ENCODE measurements at places on chromosomes 1 and 21.

DNA sequence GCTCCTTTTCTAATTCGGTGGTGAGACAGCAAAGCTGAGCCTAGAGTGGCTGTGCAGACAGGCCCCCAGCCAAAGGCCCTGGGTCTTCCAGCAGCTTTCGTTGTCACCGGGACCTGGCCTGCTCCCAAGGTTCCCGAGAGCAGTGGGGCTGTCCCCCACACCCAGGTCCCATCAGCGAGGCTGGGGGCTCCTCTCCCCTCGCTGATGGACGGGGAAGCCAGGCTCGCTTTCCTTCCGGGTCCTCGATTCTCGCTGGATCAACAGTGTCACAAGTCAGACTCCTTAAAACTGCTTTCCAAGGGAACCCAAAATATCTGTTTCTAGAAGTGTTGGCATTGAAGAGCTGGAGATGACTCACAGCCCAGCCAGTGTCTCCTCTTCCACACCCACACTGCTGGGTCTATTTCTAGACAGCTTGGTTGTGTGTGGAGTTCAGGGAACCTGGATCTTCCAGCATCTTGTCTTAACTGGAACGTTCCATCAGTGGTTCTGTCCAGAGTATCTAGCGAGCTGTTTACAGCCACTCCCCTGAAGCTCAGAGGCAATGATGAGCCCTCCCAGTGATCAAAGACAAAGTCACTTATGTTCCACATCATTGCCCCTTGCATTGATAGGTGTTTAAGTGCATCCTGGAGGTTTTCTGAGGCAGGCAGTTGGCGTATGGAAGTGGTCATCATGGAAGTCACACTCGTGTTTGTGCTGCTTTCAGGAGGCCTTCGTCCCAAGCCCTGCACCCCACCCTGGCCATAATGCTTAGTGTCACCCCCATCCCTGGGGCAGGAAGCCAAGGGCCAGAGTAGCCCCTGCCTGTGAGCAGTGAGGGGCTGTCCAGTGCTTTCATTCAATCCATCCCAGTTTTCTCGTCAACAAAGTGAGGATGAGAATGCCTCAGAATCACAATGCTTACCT is 35.2 kb downstream of the RRP1 start:
- DNase-seq: no peak

DNA sequence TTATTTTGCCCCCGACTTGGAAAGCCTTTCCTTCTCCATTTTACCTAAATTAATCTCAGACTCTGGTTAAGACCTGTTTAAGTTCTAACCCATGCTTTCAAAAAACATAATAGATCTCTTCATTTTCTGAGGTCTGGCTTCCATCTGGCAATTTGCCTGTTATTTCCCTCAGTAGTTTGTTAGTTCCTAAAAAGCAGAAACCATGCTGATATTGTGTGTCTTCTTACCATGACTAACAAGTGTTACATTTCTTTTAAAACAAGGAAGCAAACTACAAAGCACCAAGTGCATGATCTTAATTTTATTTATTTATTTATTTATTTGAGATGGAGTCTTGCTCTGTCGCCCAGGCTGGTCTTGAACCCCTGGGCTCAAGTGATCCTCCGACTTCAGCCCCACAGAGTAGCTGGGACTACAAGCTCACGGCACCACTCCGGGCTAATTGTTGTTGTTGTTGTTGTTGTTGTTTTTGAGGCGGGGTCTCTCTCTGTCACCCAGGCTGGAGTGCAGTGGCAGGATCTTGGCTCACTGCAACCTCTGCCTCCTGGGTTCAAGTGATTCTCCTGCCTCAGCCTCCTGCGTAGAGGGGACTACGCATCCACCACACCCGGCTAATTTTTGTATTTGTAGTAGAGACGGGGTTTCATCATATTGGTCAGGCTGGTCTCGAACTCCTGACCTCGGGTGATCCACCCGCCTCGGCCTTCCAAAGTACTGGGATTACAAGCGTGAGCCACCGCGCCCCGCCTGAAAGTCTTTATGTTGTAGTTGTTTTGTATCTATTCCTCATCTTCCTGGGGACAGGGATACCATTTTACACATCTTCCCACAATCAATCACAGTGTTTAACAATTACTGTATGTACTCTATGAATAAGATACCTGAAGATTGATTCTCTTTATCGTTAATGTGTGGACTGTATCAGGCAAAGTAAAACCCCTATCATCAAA is 1.3 kb upstream of the PATJ start:
- no peak for DNase-seq

DNA sequence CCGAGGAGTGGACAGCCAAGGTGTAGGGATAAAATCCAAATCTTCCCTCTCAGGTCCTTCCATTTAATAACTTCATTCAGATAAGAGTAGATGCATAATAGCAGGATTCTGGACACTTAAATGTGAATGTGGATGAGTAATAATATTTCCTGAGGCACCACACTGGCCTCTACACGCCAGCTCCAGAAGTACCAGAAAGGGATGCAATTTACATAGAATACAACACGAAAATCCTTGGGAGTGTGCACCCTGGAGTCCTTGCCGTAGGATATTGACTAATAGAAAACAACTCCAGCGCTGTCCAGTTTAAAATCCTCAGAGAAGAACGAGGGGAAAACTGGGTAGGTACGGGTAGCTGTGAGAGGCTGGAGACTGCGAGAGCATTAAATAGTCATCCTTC is 6.9 kb downstream of the PLXNA2 start:
- no peak for DNase-seq

DNA sequence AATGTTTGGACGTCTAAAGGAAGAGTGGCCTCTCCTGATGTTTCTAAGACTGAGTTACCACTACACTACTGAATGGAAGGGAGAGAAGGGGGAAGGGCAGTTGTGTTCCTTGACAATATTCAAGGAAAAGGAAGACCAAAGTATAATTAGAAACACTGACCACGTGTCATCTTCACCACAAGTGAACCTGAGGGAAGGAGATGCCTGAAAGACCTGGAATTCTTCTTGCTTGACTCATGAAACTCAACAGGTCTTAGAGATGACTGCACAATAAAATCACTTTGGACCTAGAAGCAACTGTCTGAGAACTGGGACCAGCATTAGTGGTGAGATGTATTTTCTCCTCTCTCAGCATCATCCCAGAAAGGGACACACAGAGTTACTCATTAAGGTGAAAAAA is 56.7 kb downstream of the PTPN14 start:
- no peak for DNase-seq

GRCh38 chr1:30135698-30136097 is 587.7 kb downstream of the MATN1 start:
- DNase-seq: no peak

DNA sequence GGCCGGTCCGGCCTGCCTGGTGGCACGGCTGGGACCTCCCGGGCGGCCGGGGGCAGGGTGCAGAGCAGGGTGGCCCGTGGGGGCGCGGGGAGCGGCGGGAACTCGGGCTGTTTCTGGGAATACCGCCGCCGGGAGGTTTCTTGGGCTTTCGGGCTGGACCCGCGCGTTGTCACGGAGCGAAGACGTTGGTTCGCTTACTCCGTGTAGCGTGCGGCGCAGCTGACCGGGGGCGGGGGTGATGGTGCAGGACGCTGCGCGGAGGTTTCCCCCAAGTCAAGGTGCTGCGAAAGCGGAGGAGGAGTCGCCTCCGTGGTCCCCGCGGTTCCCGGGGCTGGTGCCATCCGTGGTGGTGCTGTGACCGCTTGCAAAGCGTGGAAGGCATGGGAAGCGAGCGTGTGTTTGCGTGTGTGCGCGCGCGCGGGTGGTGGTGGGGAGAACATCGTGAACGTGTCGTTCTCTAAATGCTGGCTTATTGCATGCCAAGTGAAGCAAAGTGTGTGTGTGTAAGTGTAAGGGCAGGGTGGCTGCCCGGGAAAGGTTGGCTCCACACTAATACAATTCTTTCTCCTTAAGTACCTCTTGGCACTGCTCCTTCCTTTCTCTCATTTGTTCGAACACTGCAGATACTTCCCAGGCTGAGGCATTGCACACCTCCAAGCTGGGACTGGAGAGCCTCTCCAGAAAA is 1.1 kb downstream of the RYR2 start:
- no peak for DNase-seq

GRCh38 chr1:170692866-170693575 is 29.1 kb downstream of the PRRX1 start:
- DNase-seq: no peak

DNA sequence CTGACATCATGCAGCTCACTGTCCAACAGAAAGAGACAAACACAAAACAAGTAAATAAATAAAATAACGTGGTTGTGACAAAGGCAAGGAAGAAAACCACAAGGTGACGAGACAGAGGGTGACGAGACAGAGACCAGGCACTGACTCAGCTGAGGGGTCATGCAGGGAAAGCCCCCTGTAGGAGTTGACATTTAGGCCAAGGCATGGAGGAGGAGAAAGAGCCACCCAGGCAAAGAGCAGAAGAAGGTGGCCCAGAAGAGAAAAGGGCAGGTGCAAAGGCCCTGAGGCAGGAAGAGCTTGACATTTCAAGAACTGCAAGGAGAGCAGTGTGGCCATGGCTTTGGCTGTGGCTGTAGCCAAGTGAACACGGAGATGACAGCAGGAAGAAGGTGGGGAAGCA is 65.1 kb upstream of the ID3 start:
- peak; percentile 39 for DNase-seq

GRCh38 chr1:174217787-174218574 is 58.7 kb downstream of the RABGAP1L start:
- no peak for DNase-seq

DNA sequence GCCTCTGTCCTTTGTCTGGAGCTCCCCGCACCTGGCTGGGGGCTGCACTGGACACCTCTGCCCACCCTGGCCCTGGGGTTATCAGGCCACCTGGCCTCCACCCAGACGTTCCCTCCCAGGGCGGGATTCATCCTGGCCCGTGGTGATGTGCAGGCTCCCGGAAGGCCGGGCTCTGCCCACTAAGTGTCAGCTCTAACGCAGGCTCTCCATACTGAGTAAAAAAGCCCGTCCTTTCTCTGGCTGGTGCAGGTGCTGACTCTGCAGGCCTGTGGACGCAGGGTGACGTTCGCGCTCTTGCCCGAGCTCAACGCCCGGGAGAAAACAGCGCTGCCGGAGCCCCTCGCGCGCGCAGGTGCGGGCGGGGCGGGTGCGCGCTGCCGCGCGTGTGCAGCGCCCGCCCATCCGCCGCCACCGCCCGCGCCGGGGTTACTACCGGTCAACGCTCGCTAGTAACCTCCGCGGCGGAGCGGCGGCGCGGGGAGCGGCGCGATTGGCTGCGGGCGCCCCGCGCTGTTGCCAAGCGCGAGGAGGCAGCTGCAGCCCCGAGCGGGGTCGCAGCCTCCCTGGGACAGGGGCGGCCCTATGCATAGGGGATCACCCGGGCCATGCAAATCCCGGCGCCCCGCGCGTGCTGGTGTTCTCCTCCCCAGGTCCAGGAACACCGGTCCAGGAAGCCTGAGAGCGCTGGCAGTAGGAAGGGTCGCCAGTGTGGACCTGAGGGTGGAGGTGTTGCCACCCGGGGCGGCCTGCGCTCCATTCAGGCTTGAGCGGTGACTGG is 15.7 kb downstream of the ABCG1 start:
- peak; percentile 49 for DNase-seq

DNA sequence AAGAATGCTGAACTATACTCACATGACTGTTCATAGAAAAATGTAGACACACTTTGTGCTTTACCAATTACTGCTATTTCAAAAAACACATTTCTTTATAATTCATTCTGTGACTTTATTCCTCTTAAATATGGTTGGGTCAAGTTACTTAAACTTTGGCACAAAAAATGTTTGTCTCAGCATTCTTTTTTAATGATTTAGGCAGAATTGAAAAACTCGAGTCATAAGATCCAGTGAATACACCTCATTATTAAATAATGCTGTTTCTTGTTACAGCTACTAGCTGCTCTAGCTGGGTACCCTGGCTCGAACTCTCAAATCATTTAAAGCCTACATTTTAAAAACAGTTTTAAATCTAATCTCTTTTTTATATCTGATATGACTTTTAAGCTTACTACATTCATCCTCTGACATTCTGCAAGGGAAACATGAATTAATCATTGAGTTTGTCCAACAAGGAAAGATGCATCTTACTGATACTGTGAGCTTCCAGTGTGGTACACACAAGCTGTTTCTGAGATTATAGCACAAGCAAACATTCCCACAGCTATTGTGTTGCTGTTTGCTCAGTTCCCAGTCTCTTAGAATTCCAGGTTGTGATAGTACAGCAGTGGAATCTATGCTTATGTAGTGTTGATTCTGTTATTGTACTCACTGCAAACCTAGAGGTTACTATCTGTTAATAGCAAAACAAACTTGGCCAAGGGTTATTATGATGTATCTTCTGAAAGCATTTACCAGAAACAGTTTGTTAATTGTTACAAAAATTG is 746.5 kb downstream of the USP25 start:
- DNase-seq: no peak

GRCh38 chr1:233945573-233945972 is 41.1 kb downstream of the SLC35F3 start:
- no peak for DNase-seq

DNA sequence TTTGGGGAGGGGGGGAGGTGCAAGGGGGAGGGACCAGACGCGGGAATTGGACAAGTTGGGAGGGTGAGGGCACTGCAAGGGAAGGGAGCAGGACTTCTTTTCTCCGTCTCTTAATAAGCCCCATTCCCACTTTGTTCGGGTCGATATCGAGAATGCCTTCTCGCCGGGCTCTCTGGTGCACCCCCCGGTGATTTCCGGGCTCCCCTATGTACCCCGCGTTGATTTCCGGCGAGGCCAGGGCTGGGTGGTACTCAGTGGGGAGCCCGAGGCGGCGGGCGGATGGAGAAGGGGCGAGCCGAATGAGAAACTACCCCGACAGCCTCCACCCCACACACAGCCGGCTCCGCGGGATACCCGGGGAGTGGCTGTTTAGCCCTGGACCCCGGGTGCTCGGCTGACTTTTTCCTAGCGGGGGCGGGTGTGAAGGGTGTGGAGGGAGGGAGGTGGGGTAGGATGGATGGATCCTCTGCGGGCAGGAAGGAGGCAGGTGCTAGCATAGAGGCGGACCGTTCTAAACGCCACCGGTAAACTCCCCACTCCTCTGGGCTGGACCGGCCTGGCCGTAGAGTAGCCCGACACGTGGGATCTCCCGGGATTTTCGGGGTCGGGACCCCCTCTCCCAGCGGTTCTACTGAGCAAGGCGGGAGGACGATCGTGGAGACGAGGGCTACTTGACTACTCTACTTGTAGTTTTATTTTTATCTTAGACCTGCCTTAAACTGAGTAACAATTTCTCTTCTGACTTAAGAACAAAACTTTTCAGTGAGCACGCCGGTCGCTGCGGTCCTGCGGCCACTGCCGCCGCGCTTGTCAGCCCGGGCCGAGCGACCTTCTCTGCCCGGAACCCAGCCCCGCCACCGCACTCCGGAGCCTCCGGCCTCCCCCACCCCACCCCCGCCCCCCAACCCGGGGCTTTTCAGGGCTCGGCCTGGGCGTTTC is 1.0 kb downstream of the RNF220 start:
- no peak for DNase-seq

GRCh38 chr1:178646821-178647220 is 78.2 kb upstream of the RALGPS2 start:
- DNase-seq: no peak

GRCh38 chr1:36142121-36142520 is 7.2 kb downstream of the TRAPPC3 start:
- DNase-seq: no peak
